ENCODE measurements at places on chromosomes 2 and 18.

DNA sequence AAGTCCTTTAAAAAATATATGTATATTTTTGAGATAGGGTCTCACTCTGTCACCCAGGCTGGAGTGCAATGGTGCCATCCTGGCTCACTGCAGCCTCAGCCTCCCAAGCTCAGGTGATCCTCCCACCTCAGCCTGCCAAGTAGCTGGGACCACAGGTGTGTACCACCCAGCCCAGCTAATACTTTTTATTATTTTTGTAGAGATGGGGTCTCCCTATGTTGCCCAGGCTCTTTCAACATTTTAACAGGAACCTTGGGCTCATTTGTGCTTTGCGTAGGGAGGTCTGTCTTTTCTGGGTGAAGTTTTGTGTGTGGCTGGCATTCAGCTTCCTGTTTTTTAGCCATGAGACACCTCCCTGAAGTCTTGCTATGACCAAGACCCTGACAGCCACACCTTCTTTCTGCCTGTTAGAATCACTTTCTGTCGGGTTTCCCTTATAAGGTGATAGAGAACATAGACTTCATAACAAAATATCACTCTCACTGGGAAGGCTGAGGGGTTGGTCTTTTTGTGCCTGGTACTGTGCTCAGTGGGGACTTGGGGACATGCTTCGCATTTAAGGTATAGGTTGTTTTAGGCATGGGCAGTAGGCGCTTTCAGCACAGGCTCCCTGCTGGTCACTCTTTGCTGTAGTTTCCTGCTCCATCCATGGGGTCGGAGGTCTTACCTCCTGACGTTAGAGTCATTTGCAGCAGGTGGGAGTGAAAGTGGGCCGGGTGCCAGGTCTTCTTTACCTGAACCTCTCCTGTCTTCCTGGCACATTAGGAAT lies 3.4 kb downstream of the RAB31 start:
- no peak for DNase-seq

GRCh38 chr2:75292826-75293225 lies 93.5 kb upstream of the TACR1 start:
- no peak for DNase-seq

DNA sequence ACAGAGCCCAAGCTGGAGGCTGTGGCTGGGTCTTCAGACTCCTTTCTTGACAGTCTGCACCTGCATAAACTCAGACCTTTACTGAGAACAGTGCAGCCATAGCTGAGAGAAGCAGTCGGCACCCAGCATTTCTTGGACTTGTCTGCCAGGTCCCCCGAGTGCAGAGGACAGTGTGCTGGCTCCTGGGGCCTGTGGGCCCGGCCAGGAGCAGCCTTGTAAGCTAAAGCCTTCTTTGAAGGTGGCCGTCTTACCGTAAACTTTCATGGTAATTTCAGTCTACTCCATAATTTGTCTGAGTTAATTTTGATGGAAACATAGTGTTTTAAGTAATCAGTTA lies 70.9 kb downstream of the LRRFIP1 start:
- DNase-seq: no peak

GRCh38 chr2:38740851-38741731 lies 10.1 kb downstream of the SRSF7 start:
- DNase-seq: peak; percentile 20

DNA sequence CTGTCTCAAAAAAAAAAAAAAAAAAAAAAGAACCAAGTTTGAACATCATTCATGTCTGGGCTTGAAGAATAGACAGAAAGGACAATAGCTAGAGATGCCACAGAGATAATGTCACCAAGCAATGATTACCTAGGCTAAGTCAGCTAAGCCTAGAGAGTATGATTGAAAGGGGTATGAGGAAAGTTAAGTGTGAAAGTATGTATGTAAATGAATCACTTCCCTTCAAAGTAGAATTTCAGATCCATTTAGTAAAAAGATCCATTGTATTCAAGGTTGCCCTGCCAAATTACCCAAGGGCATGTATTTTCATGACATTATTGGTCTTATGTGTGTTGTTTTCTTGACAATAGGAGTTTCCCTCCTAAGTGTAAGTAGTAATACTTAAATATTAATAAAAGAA lies 34.1 kb upstream of the SLC39A10 start:
- no peak for DNase-seq
